Activated T-helper 17 cell treated with anti-CD3 and anti-CD28 coated beads, Interleukin-2, amount 50 U/mL, for 72 hours (primary cell): ENCODE measurements at places on chromosomes 3 and 15.

GRCh38 chr15:57205027-57205855, 171.1 kb upstream of the CGNL1 start:
- no peak for ATAC-seq

GRCh38 chr3:128273109-128273840, 120.0 kb downstream of the EEFSEC start:
- ATAC-seq = no peak

DNA sequence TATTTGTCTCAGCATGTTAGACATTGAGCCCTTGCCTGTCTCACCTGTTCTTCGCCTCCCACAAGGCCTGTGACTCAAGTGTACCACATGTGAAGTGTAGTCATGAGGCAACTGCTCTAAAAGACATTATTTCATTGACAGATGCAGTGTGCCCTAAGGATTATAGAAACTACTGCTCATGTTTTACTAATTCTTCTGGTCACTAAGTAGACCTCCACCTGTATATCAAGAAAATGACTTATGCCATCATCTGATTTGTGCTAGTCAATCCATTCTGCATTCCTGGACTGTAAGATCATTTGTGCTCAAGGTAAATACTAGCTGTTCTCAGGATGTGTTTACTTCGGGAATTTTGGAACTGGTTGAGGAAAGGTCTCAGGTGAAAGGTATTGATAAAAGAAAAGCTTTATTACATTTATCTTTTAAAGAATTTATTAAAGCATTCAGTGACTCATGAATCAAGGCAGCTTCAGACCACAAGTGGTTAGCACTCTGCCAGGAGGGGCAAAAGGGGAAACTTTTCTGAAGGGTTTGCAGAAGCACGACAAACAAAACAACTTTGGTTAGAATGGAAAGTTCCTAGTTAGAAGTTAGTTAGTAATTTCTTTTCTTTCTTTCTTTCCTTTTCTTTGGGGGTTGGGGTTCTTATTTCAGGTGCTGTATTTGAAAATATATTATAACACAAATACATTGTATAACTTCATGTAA, 465.3 kb upstream of the CBLB start:
- ATAC-seq = peak; percentile 77

GRCh38 chr3:152335273-152335672, 66.5 kb downstream of the MBNL1 start:
- peak; percentile 71 for ATAC-seq

GRCh38 chr15:99729920-99730319, 3.3 kb downstream of the LYSMD4 start:
- no peak for ATAC-seq

DNA sequence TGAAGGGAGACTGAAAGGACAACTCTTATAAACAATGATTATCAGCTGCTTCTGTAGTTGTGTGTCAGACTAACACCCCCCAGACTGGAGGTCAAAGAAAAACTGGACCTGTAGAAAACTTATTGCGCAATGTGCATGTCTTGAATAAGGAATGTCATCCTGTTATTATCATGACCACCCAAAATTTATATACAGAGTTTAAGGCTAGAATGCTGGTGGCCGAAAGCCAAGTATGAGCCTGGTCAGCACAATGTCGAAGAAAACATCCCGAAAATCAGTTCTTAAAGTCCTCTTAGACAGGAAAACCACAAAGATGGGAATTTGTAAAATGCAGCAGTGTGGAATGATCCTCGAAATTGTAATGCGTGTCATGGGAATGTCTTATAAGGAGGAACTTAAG, 29.3 kb downstream of the RFTN1 start:
- no peak for ATAC-seq

DNA sequence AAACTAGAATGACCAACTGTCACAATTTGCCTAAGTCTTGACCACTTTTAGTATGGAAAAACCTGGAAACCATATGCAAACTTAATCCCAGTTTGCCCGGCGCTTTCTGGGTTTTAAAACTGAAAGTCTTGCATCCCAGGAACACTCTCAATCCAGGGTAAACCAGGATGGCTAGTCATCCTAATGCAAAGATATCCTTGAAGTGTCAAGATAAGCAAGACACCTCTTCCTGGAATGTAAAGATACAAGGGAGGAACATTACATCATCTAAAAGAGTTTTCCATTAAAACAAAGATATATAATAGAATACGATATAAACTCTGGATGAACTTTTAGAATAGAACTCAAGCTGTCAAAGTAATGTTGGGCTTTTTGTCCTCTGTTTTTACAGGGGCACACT, 188.5 kb downstream of the MAGI1 start:
- ATAC-seq = no peak

- no peak for ATAC-seq
Observed at GRCh38 chr3:89806166-89806565, 698.7 kb downstream of the EPHA3 start.

DNA sequence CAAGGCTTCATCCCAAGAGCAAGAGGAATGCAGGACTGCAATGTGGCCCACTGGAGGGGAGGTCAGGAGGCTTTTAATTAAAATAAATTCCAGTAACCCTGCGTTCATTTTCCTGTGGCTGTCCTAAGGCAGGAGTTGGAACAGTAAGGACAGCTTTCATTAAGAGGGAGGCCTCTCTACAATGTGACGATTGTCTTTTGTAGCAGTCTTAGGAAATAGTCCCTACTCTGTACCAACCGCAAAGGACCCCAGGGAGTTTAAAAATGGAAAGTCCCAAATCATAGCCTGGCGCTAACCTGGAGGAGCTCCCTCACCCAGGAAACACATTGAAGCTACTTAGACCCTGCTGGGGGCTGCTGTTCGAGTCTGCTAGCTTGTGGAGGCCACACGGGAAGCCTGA, 62.8 kb downstream of the SYNM start:
- no peak for ATAC-seq

DNA sequence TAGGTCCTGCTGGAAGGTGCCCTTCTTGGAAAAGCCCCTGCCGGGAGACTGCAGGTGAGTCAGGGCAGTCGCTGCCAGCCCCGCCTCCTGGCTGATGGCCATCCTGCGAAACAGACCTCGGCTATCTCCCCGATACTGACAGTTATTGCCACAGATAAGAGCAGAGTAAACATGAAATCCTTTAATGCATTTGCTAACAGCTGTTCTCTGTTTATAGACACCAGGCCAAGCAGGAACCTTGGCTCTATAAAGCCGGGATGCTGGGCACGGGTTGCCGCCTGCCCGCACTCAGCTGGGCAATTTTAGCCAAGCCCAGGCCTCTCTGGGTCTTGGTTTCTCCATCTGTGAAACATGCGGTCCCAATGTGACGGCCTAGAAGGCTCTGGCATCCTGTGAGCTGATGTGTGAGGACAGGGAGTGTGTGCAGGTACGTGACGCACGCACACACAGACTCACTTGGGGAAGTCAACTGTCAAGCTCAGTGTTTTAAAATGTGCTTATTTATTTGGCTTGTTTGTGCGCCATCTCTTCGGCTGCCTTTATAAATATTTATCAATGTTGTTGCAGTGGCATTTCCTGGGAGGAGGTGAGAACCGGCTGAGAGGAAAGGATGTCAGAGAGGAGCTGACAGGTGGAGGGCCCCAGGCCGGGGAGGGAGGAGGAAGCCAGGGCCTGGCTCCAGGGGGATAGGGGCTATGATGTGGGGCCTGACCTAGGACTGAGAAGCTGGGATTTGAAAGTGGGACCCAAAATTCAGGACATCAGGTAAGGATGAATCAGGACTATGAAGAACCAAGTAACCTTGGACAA, 50.8 kb upstream of the PRR23E start:
- no peak for ATAC-seq

DNA sequence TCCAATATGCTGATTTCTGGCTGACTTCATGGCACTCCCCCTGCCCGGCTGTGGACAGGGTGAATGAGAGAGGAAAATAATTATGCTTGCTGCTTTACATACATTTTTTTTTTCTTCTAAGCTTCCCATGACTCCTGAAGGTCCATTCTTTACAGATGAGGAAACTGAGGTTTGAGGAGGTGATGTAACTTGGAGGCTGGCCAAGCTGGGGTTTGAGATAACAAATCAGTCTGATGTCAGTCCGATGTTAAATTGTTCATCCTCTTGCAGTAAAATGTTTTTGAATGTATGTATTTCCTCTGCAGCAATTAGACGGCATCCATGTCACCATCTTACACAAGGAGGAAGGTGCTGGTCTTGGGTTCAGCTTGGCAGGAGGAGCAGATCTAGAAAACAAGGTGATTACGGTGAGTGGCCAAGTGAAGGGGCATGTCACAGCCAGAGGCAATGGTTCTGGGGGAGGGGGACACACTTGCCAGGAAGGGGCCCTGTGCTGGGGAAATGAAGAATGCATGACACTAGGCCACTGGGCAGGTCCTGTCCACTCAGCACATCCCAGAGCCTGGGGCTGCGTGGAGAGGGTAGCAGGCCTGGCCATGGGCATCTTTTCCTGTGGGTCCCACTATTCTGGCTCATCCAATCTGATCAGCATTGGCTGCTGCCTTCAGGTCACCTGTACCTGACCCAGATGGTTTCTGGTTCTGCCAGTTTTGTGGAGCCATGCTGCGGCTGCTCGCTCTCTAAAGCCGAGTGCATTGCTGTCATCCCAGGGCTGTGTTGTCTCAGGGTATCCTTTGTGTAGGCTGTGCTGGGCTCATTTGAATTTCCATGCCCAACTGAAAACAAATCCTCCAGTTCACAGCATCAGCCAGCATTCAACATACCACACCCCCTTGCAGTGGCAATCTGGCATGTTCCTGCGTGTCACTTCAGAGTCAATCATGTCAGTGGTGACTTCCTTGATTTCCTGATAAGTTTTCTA, 20.4 kb downstream of the STARD5 start:
- no peak for ATAC-seq

DNA sequence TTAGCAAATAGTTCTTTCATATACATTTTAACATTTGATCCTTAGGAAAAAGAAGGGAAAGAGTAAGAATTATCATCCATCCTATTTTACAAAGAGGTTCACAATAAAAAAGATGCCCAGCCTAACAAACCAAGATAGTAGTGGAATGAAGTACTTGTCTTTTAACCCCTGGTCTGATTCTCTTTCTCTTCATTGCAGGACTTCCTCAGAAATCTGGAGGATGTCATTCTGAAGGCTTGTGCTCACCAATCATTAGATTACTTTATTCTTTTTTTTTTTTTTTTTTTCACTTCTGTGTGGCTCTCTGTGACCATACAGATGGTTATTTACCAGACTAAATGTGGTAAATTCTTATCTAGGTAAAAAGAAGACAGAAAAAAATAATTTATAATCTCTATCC, 7.0 kb downstream of the HDGFL3 start:
- ATAC-seq = peak; percentile 55

DNA sequence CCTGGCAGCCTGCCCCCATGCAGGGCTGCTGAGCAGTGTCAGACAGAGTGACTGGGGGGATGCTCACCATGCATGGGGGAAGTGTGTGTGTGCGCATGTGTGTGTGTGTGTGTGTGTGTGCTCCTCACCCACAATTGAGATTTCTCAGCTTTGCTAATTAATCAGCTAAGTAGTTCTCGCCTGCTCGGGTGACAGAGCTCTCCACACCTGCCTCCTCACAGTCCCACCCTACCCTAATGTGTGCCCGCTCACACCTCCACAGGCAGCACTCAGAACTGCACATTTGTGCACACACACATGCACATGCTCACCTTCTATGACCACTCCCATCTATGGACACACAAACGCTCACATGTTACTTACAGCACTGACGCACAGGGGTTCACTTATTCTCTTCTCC, 37.3 kb downstream of the CACNA2D2 start:
- ATAC-seq = peak; percentile 23

DNA sequence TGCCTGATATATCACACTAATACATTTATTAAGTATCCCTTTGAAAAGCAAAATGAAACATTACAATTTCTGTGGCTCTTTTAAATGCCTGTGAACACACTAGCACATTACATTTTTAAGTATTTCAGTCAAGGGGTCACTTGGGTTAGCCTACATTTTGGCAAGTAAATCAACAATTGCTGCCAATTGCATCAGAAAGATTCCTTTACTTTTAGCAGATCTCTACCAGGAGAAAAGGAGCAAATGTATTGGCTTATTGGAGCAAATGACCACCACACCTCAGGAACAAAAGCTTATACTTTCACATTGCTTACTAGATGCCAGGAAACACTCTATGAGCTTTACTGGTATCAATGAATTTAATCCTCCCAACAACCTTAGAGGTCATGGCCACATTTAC, 947.1 kb downstream of the FHIT start:
- ATAC-seq = no peak

DNA sequence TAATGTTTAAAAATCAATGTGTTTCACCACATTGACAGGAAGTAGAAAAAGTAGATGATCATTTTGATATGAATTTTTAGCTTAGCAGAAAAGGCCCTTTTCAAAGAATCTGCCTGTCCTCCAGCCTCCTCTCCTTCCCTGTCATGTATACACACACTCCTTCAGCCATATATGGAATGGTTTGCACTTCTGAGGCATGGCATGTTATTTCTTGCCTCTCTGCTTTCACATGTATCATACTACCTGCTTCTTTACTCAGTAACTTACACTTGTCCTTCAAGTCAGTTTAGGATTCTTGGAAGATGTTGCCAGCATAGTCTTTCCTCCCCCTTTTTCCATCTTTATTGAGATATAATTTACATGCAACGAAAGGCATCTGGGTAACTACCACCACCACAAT, 79.0 kb downstream of the REC114 start:
- ATAC-seq = no peak

GRCh38 chr3:183823963-183824362, 1.4 kb downstream of the MAP6D1 start:
- no peak for ATAC-seq

GRCh38 chr3:96259299-96259698, 555.1 kb upstream of the EPHA6 start:
- no peak for ATAC-seq

DNA sequence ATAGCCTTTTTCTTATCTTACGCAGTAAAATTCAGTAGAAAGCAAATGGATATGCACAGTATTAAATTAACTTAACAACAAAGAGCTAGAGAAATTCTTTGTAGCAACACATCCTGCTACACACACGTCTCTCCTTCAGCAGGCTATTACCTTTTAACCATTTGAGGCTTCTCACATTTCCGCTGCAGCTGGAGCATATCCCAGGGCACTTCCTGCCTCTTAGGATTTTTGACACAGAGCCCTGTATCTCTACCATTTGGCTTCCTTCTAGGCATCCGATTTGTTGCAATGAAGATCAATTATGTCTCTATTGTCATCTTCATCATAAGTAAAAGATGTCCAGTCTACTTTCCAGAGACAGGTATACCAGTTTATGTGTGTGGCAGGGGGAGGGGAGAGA, 292.4 kb upstream of the CBLB start:
- ATAC-seq = no peak

- no peak for ATAC-seq
Observed at GRCh38 chr3:69420781-69421520, 35.1 kb upstream of the FRMD4B start.

GRCh38 chr3:139638518-139638917, 39.3 kb downstream of the NMNAT3 start:
- ATAC-seq = no peak

GRCh38 chr15:89090791-89091626, 2.8 kb downstream of the ABHD2 start:
- peak; percentile 11 for ATAC-seq
